ENCODE measurements at places on chromosomes 1 and 21.

DNA sequence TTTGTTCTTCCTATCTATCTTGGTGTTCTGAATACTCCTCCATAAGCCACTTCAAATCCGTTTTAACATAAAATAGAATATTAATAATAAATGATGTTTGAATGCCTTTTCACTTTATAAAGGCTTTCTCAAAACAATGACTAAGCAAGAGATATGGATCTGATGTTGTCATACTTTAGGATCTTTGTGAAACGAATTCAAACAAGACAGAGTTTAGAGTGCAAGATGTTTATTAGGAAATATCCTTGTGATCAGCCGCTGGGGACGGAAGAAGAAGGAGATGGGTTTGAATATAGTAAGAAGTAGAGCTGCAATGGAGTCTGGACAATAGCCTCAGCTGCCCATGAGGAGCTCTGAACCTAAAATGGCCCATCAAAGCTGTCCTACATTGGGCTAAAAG is 351.8 kb downstream of the NEGR1 start:
- DNase-seq = no peak

GRCh38 chr21:25911730-25912401 is 177.1 kb downstream of the GABPA start:
- no peak for DNase-seq

GRCh38 chr1:56461158-56462127 is 117.9 kb downstream of the PLPP3 start:
- no peak for DNase-seq

DNA sequence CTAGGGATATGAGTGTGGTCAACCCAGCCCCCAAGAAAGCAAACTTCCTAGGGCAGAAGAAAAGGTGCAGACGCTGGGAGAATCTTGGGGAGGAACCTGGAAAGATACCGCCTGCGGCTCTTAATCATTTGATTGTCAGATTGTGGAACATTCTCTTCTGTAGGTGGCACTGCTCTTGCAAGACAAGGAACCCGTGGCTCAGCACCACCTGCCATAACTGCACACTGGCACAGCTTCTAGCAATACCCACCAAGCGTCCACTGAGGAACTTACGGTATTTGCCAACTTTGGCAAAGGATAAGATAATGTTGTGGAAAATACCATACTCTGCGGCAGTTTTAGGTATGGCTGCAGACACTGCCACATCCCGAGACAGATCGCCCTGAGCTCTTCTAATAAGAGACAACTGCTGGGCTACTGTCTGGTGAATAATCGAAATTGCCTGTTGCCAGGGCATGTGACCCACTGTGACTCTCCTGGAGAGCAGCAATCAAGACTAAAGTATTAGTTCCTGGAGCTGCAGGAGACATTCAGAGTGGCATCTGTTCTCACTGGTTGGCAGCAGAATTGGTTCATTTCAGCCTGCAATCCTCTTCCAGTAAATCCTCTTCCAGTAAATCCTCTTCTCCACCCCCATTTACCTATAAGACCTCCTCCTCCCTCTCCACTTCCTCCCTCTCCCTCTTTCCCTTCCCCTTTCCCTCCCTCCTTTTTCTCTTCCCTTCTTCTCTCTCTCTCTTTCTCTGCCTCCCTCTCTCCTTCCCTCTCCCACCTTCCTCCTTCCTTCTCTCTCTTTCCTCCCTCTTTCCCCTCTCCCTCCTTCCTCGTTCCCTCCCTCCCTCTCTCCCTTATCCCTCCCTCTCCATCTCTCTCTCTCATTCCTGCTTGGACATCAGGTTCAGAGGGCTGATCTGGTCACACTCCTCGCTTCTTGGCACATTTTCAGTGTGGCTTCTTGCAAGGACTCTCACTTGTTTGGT is 49.7 kb upstream of the B3GALT5 start:
- DNase-seq = no peak

GRCh38 chr1:64046891-64047290 is 156.5 kb upstream of the UBE2U start:
- no peak for DNase-seq

- no peak for DNase-seq
These were observed 14.3 kb upstream of the KCNA10 start for GRCh38 chr1:110533230-110533629.

- no peak for DNase-seq
These were observed 414.0 kb downstream of the PRDM2 start for GRCh38 chr1:14113841-14114567.

- peak; percentile 2 for DNase-seq
These were observed 40.6 kb upstream of the MARK1 start for GRCh38 chr1:220487297-220487820.

DNA sequence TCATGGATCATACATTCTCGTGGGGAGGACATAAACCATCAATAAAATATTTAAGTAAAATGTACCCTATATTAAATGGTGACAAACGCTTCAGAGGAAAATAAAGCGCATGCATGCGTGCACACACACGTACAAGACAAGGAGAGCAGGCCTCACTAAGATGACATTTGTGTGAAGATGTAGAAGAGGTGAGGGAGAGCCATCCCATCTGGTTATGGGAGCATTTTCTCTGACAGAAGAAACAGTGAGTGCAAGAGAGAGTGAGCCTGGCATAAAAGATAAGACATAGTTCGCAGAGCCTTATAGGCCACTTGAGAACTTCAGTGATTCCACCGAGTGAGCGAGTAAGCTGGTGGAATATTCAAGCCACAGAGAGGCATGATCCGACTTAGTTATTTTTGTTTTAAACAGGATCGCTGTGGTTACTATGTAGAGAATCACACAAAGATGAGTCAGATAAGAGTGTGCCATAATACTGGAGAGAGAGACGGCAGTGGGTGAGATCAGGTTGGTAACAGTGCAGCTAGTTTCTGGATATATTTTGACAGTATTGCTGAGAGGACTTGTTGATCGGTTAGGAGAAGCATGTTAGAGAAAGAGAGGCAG is 624.2 kb downstream of the PLPP3 start:
- DNase-seq = no peak

DNA sequence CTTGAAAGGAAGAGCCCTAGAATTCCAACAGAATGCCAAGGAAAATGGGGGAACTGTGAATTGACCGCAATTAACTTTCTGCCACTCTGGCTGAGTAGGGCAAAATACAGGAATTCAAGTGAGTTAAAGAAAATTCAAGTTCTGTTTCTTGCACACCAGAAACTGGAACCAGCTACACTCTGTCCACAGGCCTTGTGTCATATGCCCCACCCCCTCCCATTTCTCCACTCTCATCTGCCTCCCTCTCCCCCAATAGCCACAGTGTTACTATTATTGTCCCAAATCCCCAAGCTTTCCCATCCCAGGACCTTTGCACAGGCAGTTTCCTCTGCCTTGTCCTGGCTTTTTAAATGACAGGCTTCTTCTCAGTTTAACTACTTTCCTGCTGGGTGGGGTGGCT is 4.3 kb upstream of the STK40 start:
- no peak for DNase-seq

DNA sequence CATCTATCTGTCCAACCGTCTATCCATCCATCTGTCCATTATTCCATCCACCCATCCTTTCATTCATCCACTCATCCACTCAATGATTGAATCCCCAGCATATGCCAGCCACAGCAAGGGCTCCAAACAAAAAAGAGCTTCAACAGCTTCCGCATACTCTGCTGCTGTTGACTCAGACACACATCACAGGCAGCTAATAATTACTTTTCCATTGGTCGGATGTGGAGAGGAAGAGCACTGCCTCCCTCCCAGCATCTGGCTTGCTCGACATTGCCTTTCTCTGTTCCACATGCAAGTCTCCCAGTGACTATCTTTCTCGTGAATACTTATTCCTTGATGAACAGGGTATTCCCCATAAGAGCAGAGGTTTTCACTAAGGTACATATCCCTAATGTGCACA is 176.5 kb downstream of the HIVEP3 start:
- no peak for DNase-seq

- DNase-seq = no peak
These were observed 66.5 kb downstream of the TSEN15 start for GRCh38 chr1:184118046-184118445.
